ENCODE measurements at places on chromosomes 2 and 18.

DNA sequence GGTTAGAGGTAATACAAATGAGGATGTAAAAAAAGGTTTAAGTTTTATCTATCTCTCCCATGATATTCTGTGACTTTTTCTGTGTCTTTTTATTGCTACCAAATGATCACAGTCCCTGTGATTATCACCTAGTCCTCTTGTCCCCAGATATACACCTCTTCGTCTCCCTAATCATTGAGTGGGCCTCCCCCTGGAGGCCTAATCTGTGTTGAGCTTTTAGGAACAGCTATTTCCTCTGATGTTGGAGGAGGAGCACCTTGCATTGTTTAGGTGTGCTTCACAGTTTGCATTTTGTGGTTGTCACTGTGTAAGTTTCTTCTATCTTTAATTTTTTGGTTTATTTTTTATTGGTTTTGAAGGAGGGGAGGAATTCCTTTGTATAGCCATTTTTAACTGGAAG lies 33.3 kb downstream of the CCDC85A start:
- no peak for DNase-seq

GRCh38 chr2:61722318-61722717 lies 131.5 kb downstream of the FAM161A start:
- DNase-seq, result no peak

DNA sequence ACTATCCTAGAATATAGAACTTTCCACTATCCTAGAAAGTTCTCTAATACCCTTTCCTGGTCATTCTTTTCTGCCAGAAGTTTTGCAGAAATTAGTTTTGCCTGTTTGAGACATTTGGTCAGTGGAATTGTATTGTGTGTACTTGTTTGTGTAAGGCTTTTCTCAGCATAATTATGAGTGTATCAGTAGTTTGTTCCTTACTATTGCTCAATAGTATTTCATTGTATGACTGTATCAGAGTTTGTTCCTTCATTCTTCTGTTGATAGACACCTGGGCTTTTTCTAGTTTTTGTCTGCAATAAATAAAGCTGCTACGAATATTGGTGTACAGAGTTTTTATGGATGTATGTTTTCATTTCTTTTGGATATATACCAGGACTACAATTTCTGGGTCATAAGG lies 27.2 kb downstream of the CCDC138 start:
- DNase-seq, result no peak

DNA sequence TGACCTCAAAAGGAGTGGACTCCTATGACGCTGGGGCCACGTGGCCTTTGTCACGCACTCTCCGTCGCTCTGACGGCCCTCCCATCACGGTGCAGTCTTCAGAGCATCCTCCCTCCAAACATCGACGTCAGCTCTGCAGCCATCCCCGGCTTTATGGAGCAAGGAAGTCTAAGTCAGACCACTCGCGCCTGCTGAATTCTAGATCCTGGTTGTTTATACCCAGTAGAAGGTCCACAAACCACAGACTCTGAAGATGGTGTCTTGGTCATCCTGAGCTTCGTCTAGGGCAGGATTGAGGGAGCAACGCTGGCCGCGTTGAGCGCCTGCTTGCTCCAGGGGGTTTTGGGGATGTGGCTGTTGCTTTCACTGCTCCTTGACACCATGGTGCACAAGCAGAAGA lies 228.0 kb upstream of the SALL3 start:
- DNase-seq, result no peak

DNA sequence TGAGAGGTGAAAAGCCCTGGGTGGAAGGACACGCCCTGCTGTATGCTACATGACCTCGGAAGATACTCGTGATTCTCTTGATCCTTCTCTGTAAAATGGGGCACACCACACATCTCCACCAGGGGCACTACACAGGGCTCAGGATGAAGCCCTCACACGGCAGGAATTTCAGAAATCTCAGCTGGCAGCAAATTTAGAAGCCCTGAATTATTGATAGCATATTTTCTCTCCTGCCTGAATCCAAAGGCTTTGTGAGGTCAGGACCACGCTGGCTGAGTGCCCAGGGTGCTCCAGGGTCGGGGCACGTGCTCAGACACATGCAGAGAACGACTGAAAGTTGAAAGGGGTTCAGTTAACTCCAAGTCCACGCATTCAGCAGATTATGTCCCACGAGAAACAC lies 42.1 kb upstream of the GALR1 start:
- DNase-seq, result no peak
